ENCODE measurements at places on chromosomes 5 and 9.

DNA sequence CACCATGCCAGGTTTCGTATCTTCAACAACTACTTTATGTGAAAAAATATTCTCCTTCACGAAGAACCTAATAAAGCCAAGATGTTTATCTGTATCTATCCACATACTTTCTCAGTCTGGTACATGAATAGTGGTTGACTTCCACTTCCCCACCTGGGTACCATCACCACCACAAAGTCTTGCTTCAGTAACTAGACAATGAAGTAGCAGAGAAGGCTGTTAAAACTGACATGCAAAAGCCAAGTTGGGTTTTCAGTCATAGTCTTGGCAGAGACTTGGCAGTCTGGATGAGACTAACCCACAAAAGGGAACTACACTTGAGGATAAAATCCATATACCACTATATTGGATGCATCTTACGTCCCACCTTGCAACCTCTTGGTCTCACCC is 5.0 kb downstream of the P4HA2 start:
- DNase-seq: no peak

DNA sequence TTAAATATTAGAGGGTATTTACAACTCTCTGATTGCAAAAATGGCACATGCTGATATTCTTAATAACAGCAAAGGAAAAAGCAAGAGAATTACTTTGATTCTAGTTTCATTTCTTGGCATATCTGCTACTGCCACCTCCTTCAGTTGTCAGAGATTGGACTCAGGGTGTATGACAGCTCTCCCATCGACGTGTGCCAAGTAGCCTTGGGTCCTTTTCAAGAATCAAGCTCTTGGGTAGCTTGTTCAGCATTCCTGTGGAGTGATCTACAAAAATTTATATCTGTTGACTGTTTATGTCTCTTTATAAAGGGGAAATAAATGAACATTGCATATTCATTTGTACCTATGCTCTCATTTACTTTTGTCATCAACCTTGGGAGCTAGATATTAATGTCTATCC is 315.6 kb downstream of the PRR16 start:
- DNase-seq: no peak

DNA sequence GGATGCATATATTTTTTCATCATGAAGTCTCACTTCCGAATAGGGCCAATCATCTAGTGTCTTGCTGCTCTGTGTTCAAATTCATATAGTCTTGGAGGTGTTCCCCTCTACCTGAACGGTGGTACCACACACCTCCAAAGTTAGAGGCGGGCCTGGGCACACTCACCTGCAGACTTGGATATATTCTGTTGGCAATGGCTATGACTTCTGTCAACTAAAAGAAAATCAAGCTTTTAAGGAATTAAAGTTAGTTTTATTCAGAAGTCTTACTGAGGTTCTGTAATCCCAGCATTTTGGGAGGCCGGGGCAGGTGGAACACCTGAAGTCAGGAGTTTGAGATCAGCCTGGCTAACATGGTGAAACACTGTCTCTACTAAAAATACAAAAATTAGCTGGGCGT is 2.6 kb upstream of the NIPAL4 start:
- no peak for DNase-seq

- no peak for DNase-seq
These were observed 23.7 kb upstream of the UBAP2 start for GRCh38 chr9:34072410-34072809.

DNA sequence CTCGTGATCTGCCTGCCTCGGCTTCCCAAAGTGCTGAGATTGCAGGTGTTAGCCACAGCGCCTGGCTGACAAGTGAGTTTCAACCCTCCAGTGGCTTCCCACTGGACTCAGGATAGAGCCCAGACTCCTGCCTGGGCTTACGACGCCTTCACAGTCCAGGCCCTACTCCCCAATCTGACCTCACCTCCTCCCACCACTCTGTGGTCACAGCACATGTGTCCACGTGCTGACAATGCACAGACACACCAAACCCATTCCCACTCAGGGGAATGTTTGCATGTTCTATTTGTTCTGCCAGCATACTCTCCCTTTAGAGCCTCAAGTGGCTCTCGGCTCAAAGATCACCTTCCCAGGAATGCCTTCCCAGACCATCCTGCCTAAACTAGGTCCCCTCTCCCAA is 31.1 kb upstream of the TRIM14 start:
- no peak for DNase-seq
